ENCODE measurements at places on chromosomes 2 and 18. TPM values are rescaled to one million over a fixed set of nuclear protein-coding genes. Genes with fewer than 3 reads are reported as not detected.

The MALL gene
- total RNA-seq = not detected

GRCh38 chr2:148660999-148661398 lies 16.4 kb downstream of the EPC2 start:
- DNase-seq = no peak
- H3K4me1 ChIP-seq = peaks cover 11% of the 10 kb centered on the region
- no peak overlapping the region for H3K4me3 ChIP-seq
- H3K36me3 ChIP-seq = no peaks in the 10 kb centered on the region

GRCh38 chr2:61885896-61886603 lies 2.4 kb downstream of the CCT4 start:
- no peaks in the 10 kb centered on the region for H3K27me3 ChIP-seq
- H3K27ac ChIP-seq = peak overlapping the region; percentile 22
- peaks cover 19% of the 10 kb centered on the region for H3K4me1 ChIP-seq
- H3K36me3 ChIP-seq = peaks cover 49% of the 10 kb centered on the region
- no peak for DNase-seq

- H3K4me1 ChIP-seq = no peaks in the 10 kb centered on the region
- H3K4me3 ChIP-seq = no peak overlapping the region
- H3K36me3 ChIP-seq = no peaks in the 10 kb centered on the region
- DNase-seq = no peak
- no peak overlapping the region for H3K27ac ChIP-seq
- H3K27me3 ChIP-seq = no peaks in the 10 kb centered on the region
Measured at GRCh38 chr2:215521031-215521430, 85.2 kb upstream of the FN1 start.

DNA sequence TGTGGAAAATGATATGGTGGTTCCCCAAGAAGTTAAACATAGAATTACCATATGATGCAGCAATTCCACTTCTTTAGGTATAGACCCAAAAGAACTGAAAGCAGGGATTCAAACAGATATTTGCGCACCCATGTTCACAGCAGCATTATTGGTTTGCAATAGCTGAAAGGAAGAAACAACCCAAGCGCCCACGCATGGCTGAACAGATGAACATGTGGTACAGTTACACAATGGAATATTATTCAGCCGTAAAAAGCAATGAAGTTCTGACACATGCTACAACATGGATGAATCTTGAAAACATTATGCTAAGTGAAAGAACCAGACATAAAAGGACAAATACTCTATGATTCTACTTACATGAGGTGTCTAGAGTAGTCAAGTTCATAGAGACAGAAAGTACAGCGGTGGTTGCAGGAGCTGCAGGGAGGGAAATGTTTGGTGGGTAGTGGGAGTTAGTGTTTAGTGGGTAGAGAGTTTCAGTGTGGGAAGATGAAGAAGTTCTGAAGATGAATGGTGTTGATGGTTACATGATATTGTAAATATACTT lies 26.7 kb upstream of the ASPRV1 start:
- H3K27ac ChIP-seq = no peak overlapping the region
- DNase-seq = no peak
- peaks cover 4% of the 10 kb centered on the region for H3K4me1 ChIP-seq
- no peaks in the 10 kb centered on the region for H3K36me3 ChIP-seq

Measured in CD4-positive, alpha-beta T cell (primary cell).